Articular chondrocyte of knee joint (primary cell): ENCODE measurements at places on chromosomes 3 and 15. TPM values are rescaled to one million over a fixed set of nuclear protein-coding genes. Genes with fewer than 3 reads are reported as not detected.

FANCI gene
- total RNA-seq = 11.9 and 21.0 TPM in 2 replicates

DLL4 gene
- total RNA-seq = 0.11 TPM in 1 of 2 replicates, not detected in the other

SHF gene
- 4.6 and 5.5 TPM in 2 replicates for total RNA-seq

SLC30A4 gene
- 18.6 and 25.7 TPM in 2 replicates for total RNA-seq

SERPINI1 gene
- total RNA-seq = 10.3 and 11.1 TPM in 2 replicates

TTC21A gene
- total RNA-seq = 4.4 and 6.8 TPM in 2 replicates

SELENOT gene
- 116 and 172 TPM in 2 replicates for total RNA-seq

CNOT10 gene
- 29.4 and 29.5 TPM in 2 replicates for total RNA-seq

CA12 gene
- total RNA-seq = 133 and 140 TPM in 2 replicates

CNTN4 gene
- not detected in 2 replicates for total RNA-seq

HDAC11 gene
- total RNA-seq = 9.0 and 12.9 TPM in 2 replicates

ANKUB1 gene
- not detected in 2 replicates for total RNA-seq
